Lower leg skin (tissue), 4 donors: ENCODE measurements at places on chromosomes 5 and 9. TPM values are rescaled to one million over a fixed set of nuclear protein-coding genes. Genes with fewer than 3 reads are reported as not detected.

- DNase-seq: no peak
These were observed 549.9 kb upstream of the CYLC2 start for GRCh38 chr9:102445181-102445747.

DNA sequence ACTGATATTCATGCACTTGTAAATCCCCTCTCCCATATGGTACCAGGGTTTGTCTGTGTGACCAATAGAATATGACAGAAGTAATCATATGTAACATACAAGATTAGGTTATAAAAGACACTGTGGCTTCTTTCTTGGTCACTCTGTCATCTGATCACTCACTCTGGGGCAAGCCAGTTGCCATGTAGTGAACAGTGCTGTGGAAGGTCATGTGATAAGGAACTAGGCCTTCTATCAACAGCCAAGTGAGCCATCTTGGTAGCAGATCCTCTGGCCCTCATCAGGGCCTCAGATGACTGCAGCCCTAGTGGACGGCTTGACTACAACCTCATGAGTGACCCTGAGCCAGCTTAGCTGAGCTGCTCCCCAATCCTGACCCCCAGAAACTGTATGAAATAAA, 30.0 kb upstream of the MATR3 start:
- no peak for DNase-seq

DNA sequence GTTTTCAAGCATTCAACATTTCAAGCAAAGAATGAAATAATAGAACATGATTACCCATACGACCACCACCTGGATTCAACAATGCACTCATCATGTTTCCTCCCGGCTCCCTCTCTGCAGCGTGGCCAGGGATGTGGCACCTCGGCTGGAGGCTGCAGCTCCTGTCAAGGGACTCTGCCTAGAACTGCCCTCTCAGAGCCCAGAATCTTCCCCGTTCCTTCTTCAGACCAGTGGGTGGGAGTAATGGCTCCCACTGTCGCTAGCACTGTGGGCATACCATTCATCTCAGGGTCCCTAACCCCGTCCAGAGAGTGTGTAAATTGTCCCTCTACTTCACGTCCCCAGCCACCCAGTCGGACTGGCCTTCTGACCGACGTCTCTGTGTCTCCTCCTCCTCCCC, 118.6 kb upstream of the COL5A1 start:
- DNase-seq: no peak

RECK gene
- total RNA-seq: 4.4 TPM

- no peak for DNase-seq
These were observed 70.0 kb upstream of the NR3C1 start for GRCh38 chr5:143473481-143473880.

DNA sequence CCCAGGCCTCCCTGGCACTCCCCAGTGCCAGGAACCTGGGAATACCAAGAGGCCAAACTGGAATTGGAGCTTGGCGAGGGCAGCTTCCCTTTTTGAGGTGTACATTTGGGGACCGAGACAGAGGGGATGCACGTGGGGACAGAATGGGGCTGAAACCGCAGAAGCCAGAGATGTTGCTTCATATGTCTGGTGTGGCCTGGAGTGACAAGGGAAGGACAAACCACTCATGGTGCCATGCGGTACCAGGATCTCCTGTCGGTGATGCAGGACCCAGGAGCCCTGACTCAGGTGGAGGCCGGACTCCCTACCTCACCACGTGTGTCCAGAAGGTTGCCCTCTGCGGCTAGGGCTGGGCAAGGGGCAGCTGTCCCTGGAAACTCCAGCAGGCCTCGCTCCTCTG, 4.0 kb upstream of the CSF2 start:
- DNase-seq: no peak

- DNase-seq: no peak
These were observed 72.8 kb downstream of the SLF1 start for GRCh38 chr5:94691291-94691690.

- peak; percentile 67 for DNase-seq
These were observed 3.7 kb downstream of the TLN1 start for GRCh38 chr9:35728041-35728971.

DNA sequence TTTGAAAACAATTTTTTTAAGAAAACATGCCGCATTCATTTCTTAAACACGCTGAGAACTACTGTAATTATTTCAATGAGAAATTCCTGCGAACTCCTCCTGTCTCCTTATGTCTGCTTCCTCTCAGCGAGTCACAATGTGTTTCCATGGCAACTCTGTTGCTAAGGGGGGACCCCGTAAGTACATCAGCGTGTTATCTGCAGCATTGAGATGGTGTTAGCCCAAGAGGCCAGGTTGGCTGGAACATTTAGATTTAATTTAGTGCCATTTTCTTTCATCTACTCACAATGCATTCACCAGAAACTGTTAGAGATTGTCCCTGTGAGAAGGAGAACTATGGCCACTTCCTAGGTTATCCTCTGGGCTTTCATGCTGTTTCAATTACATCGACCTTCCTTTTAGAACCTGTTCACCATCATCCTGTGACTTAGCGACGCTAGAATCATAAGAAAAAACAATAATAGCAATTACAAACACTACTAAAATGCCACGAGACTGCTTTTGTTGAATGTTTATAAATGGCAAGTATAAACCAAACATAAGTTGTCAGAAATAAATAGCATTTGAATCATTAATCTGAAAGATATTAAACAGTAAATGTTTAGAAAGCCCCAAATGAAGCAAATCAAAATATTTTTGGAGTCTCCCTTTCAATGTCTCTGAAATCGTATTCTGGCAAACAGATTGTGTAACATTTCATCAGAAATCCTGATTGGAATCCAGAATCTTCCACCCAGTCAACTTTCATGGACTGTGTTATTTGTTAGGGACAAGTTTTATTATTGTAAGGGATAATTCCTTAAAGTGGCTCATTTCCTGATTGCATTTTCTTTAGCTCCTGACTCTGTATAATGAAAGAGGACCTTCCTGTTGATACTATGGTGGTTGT, 39.7 kb upstream of the SHC3 start:
- DNase-seq: no peak

SLC6A18 gene
- not detected for total RNA-seq

SPATA31D4 gene
- not detected for total RNA-seq

DNA sequence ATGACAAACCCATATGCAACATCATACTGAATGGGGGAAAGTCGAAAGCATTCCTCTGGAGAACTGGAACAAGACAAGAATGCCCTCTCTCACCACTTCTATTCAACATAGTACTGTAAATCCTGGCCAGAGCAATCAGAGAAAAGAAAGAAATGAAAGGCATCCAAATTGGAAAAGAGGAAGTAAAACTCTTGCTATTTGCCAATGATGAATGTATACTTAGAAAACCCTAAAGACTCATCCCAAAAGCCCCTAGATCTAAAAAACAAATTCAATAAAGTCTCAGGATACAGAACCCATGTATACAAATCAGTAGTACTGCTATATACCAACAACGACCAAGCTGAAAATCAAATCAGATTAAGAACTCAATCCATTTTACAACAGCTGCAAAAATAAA, 66.9 kb downstream of the SPATA31C2 start:
- no peak for DNase-seq

RAD23B gene
- 88.6 TPM for total RNA-seq

- no peak for DNase-seq
These were observed 4.6 kb upstream of the AGTPBP1 start for GRCh38 chr9:85746309-85746708.

DNA sequence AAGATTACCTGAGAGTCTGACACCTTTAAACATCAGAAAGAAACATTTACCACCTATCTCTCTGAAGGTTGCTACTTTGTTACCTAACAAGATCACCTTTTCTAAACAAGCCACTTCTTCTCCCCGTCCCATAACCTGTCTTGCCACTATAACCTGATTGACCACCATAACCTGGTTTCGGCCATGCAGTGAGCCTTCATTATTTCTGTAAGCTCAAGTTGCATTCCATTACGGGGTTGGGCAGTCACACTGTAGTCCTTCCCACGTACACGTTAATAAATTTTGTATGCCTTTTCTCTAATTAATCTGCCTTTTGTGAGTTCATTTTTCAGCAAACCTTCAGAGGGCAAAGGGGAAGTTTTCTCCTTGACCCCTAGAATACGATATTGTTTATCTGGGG, 28.0 kb upstream of the CCNG1 start:
- DNase-seq: no peak

MARCOL gene
- not detected for total RNA-seq

GRCh38 chr9:34252670-34253459, 74.0 kb downstream of the UBAP1 start:
- peak; percentile 57 for DNase-seq

DNA sequence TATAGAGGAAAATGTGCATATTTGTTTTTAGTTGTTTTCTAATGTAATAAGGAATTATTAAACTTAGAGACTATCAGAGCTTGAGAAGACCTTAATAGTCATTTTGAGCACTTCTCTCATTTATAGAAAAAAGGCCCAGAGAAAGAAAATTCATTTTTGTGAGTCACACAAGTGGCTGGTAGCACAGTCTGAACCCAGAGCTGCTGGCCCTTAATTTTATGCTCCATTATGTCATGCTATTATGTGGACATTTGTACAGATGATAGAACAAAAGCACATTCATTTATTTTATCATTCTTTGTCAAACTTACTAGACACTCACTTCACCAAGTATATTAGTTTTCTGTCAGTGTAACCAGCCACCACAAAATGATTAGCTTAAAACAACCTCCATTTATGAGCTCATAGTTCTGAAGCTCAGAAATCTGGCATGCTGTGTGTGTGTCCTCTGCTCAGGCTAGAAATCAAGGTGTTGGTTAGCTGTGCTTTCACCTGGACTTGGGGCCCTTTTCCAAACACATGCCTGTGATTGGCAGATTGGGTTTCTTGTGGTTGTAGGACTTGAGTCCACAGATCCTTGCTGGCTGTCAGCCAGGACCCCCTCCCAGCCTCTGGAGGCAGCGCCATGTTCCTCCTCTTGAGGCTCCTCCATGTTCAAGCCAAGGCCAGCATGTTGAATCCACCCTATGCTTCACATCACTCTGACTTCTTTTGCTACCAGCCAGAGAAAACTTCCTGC, 188.9 kb downstream of the ARHGAP26 start:
- DNase-seq: no peak
